Activated gamma-delta T cell treated with anti-CD3 and anti-CD28 coated beads, Interleukin-2, amount 50 U/mL, for 16 hours (primary cell): ENCODE measurements at places on chromosomes 11 and 22.

GRCh38 chr11:94315664-94316063, 11.3 kb downstream of the IZUMO1R start:
- no peak for DNase-seq

DNA sequence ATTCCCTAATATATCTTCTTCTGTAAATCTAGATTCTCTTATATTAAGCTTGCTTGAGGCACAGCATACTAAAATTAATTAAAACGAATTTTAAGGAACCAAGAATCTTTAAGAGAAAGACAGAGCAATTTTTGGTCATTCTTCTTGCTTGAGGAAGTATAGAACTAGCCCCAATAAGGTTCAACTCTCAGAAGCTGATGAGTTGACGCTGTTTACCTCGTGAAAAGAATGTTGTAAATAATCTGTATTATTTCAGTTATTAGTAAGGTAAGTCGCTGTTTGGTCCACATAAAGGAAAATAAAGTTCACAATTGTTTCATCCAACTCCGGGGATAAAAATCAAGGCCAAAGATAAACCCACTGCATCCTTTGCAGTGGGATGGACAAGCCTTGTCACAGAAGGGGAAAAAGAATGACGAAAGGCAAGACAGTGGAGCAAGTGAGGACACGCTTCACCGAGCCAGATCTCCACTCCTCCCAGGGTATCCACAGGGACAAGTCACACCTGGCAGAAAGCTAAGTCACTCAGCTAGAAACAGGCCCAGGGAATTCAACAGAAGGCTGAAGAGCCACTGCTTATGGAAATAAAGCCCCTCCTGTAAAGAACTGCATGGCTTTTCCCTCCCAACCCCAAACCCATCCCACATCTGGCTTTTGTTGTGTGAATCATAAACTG, 752 bp downstream of the POU2AF1 start:
- DNase-seq = no peak

GRCh38 chr11:120988603-120989002, 35.3 kb upstream of the TBCEL start:
- DNase-seq = no peak

- no peak for DNase-seq
Observed at GRCh38 chr11:113242767-113243397, 71.5 kb upstream of the TTC12 start.

- DNase-seq = no peak
Observed at GRCh38 chr11:118679483-118679882, at the start of gene TREH. Gene TREH (minus strand): TSS chr11:118679650. CDS start chr11:118679627, 23 bp downstream.

DNA sequence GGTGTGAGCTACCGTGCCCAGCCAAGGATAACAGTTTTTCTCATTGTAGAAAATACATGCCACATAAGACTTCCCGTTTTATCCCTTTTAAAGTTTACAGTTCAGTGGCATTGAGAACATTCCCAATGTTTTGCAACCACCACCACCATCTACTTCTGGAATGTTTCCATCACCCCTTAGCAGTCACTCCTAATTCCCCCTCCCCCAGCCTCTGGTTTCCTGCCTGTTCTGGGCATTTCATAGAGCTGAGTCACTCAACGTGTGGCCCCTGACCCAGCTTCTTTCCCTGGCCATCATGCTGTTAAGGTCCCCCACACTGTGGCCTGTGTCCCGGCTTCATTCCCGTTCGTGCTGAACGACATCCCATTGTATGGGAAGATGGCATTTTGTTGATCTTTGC, 30.7 kb downstream of the FGF4 start:
- no peak for DNase-seq
